ENCODE measurements at places on chromosomes 3 and 15. TPM values are rescaled to one million over a fixed set of nuclear protein-coding genes. Genes with fewer than 3 reads are reported as not detected.

CLDN18 gene
- total RNA-seq, result under 0.01 TPM

LRRC58 gene
- total RNA-seq, result 46.8 TPM

GABRR3 gene
- not detected for total RNA-seq

CFAP161 gene
- total RNA-seq, result 0.26 TPM

CLDN16 gene
- total RNA-seq, result not detected

PROS1 gene
- 59.1 TPM for total RNA-seq

GABPB1 gene
- total RNA-seq, result 47.5 TPM

FBN1 gene
- total RNA-seq, result 1,426 TPM

PHC3 gene
- 51.6 TPM for total RNA-seq

PLA2G4D gene
- not detected for total RNA-seq

MOBP gene
- not detected for total RNA-seq

MESP1 gene
- 0.26 TPM for total RNA-seq

GALK2 gene
- 79.3 TPM for total RNA-seq

LTK gene
- total RNA-seq, result 0.13 TPM

CALML4 gene
- 2.2 TPM for total RNA-seq

CEP97 gene
- total RNA-seq, result 15.9 TPM
